Activated CD8-positive, alpha-beta T cell treated with anti-CD3 and anti-CD28 coated beads for 36 hours (primary cell): ENCODE measurements at places on chromosomes 5 and 9. TPM values are rescaled to one million over a fixed set of nuclear protein-coding genes. Genes with fewer than 3 reads are reported as not detected.

- DNase-seq, result no peak
- H3K27me3 ChIP-seq, result no peaks in the 10 kb centered on the region
- H3K36me3 ChIP-seq, result no peaks in the 10 kb centered on the region
- no peaks in the 10 kb centered on the region for H3K4me1 ChIP-seq
- H3K27ac ChIP-seq, result no peak overlapping the region
- no peak overlapping the region for H3K4me3 ChIP-seq
Observed at GRCh38 chr5:75639535-75640311, 28.5 kb downstream of the ANKDD1B start.

The EGFL7 gene
- 1.6 TPM for total RNA-seq

DNA sequence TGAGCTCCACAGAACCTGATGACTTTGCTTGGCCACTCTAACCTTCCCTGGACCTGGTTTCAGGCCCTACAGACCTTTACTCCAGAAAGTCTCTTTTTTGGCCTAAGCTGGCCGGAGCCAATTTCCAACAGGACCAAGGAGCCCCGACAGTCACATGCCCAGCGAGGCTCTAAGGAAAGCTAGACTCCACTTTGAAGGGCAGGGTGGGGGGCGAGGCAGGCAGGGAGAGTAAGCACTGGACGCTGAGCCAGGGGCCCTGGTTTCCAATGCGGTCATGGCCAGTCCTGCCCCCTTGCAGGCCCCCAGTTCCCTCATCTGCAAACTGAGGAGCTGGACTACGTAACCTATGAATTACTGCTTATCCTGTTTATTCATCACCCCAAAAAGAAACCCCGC is 65.2 kb downstream of the ADAMTS2 start:
- H3K4me3 ChIP-seq, result no peak overlapping the region
- no peaks in the 10 kb centered on the region for H3K36me3 ChIP-seq
- no peak for DNase-seq
- H3K4me1 ChIP-seq, result no peaks in the 10 kb centered on the region
- H3K27me3 ChIP-seq, result no peaks in the 10 kb centered on the region

DNA sequence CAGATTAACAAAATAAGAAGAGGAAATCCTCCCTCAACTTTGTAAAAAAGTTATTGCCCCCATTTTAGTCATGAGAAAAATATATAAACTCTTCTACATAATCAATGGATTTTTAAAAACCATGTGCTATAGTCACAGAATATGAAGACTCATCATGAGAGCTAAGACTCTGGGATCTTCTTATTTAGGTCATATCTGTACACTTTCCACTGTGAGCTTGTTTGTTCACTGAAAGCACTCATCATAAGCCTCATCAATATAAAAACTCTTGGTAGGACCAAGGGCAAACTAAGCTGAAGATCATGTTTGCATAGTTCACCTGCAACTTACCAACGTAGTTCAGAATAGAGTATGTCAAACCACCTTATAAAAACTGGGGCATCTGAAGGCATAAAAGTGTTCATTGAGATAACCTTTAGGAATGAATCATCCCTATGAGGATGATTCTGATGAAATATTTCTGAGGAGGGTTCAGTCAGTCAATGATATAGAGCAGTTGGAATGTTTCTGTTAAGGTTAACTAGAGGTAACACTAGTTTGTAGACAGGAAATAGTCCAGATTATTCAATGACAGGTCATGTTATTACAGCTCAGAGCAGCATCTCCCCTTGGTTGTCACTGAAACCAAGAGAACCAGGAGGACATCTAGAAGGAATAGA is 289.9 kb upstream of the SMC2 start:
- H3K27ac ChIP-seq, result no peak overlapping the region
- no peak overlapping the region for H3K4me3 ChIP-seq
- no peaks in the 10 kb centered on the region for H3K4me1 ChIP-seq
- H3K36me3 ChIP-seq, result no peaks in the 10 kb centered on the region
- no peaks in the 10 kb centered on the region for H3K27me3 ChIP-seq

The PTGS1 gene
- total RNA-seq, result 0.23 TPM

The NUP188 gene
- 110 TPM for total RNA-seq

DNA sequence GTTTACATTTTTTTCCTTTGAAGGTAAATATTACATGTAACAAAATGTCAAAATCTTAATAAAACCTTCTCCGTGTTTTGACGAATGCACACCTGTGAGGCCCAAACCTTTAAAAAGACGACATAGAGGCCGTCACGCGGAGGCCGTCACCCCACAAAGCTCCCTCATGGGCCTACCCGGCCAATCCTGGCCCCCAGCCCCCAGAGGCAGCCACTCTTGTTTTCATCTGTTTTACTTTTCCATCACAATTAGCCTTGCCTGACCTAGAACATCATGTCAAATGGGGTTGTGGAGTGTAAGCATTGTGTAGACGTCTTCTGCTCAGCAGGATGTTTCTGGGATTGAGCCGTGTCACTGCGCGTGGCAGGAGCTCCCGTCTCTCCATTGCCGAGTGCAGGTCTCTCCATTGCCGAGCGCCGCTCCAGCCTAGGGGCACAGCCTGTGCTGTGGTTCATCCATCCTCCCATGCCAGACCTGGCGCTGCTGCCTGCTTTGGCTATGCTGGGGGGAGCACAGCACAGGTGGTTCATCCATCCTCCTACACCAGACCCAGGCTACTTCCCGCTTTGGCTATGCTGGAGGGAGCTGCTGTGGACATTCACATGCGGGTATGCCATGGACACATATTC is 52.2 kb upstream of the IRX4 start:
- no peak overlapping the region for H3K4me3 ChIP-seq
- H3K27ac ChIP-seq, result no peak overlapping the region
- no peaks in the 10 kb centered on the region for H3K36me3 ChIP-seq
- DNase-seq, result no peak
- H3K27me3 ChIP-seq, result peaks cover 22% of the 10 kb centered on the region

The RNF44 gene
- 62.7 TPM for total RNA-seq

DNA sequence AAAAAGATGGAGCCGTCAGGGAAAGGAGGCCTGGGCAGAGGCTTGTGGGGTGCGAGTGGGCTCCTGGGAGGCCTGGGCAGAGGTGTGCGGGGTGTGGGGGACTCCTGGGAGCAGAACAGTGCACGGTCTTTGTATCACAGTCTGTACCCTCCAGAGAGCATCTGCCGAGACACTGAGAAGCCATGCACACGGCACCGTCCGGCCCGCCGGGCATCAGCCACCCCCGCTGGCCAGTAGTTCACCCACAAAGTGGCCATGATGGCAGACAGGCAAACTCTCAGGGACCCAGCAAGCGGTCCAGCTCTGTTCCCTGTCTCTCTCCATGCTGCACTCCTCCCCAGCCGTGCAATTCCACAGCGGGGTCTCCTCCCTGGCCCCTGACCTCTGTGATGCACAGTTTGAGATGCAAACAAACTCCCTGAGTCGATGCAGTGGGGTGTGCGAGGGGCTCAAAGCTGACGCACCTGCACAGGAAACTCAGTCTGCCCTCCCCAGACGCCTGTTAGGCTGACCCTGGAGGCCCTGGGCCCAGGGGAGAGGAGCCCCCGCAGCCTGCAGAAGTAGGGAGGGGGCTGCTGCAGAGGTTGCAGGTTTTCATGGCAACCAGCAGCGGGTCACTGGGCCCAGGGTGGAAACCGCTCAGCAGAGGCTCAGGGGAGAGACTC is 9.1 kb upstream of the GPSM1 start:
- H3K27me3 ChIP-seq, result peaks cover 2% of the 10 kb centered on the region
- peaks cover 5% of the 10 kb centered on the region for H3K4me1 ChIP-seq
- H3K27ac ChIP-seq, result no peak overlapping the region
- H3K4me3 ChIP-seq, result no peak overlapping the region
- DNase-seq, result no peak

GRCh38 chr9:77588271-77588937 is 59.7 kb downstream of the GNA14 start:
- H3K4me3 ChIP-seq, result no peak overlapping the region
- peaks cover 2% of the 10 kb centered on the region for H3K27me3 ChIP-seq
- no peak for DNase-seq
- H3K36me3 ChIP-seq, result no peaks in the 10 kb centered on the region
- H3K4me1 ChIP-seq, result no peaks in the 10 kb centered on the region
- no peak overlapping the region for H3K27ac ChIP-seq

DNA sequence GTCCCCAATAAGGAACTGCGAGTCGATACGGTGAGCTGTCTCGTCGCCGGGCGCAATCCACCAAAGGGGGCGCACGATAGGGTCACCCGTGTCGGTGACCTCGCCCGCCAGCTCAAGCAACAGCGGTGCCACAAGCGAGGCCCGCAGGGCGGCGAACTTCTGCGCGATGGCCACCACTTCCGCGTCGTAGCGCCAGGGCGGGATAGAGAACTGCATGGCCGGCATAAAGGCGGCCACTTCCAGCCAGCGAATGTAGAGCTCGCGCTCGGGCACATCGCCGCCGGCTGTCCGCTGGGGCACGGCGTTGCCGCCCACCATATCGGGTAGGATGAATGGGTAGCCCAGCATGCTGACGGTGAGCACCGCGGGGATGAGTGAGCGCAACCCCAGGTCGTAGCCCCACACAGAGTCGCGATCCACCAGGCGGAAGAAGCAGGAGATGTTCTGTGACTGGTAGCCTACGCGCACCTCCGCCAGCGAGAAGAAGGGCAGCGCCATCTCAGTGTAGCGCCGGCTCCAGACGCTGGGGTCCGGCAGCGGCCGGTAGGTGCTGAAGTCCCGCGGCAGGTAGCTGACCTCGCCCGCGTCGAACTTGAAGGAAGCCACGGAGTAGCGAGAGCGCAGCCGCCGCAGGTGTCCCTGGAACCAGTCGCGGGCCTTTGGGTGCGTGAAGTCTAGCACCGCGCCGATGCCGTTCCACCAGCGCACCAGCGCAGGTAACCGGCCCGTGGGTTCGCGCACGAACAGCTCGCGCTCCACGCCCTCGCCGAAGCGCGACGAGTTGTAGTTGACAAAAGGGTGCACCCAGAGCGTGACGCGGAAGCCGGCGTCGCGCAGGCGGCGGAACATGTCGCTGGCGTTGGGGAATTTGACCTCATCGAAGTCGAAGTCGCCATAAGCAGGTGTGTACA is 5.5 kb downstream of the MYORG start:
- H3K4me1 ChIP-seq, result peaks cover 19% of the 10 kb centered on the region
- peaks cover 29% of the 10 kb centered on the region for H3K36me3 ChIP-seq
- DNase-seq, result no peak
- no peak overlapping the region for H3K27ac ChIP-seq

The IL17B gene
- total RNA-seq, result not detected

DNA sequence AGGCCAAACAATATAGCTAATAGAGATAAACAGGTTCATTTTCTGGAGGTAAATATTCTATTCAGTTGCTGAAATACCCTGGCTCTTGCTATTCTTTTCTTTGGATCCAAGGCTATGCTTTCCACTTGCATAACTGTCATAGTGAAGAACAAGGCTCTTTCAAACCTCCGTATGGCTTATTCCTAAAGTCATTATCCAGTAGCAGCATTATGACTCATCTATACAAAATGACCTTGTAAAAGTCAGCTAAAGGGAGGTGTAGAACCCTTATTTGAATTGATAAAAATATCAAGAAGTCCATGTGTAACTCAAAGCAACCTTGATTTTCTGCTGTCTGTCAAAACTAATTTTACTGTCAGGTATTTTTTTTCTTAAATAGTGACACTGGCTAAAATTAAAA is 447.8 kb downstream of the PLK2 start:
- H3K4me1 ChIP-seq, result no peaks in the 10 kb centered on the region
- H3K27ac ChIP-seq, result no peak overlapping the region
